ENCODE measurements at places on chromosomes 4 and X. TPM values are rescaled to one million over a fixed set of nuclear protein-coding genes. Genes with fewer than 3 reads are reported as not detected.

The MSL3 gene
- 18.0 TPM for total RNA-seq

The TMEM144 gene
- total RNA-seq: 6.8 TPM

The ZIC3 gene
- not detected for total RNA-seq

The PTPN13 gene
- 68.5 TPM for total RNA-seq

The GPR119 gene
- total RNA-seq: not detected
